Aorta (tissue), 5 donors: ENCODE measurements at places on chromosomes 3 and 15.

GRCh38 chr3:31707286-31707685 is 174.6 kb downstream of the STT3B start:
- no peaks in the 10 kb centered on the region for H3K27me3 ChIP-seq
- H3K4me1 ChIP-seq: no peaks in the 10 kb centered on the region
- DNase-seq: no peak
- H3K27ac ChIP-seq: no peak overlapping the region
- H3K36me3 ChIP-seq: no peaks in the 10 kb centered on the region

DNA sequence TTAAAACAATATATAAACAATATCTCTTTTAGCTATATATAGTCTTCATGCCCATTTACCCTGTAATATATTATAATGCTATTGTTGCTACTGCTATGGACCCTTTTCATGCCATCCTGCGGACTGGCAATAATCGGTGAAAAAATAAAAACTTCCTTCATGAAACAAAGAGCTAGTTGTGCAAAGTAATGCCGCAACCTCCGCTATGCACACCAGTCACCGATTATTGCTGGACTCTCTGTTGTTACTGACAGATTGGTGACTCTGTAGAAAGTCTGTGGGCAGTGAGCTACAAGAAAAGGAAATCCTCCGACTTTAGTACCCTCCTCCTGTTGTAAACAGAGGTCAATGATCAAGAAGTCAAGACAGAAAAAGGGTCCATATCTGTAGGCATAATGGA is 17.9 kb upstream of the ICE2 start:
- no peaks in the 10 kb centered on the region for H3K27me3 ChIP-seq
- no peaks in the 10 kb centered on the region for H3K36me3 ChIP-seq
- H3K4me3 ChIP-seq: no peak overlapping the region
- DNase-seq: no peak

DNA sequence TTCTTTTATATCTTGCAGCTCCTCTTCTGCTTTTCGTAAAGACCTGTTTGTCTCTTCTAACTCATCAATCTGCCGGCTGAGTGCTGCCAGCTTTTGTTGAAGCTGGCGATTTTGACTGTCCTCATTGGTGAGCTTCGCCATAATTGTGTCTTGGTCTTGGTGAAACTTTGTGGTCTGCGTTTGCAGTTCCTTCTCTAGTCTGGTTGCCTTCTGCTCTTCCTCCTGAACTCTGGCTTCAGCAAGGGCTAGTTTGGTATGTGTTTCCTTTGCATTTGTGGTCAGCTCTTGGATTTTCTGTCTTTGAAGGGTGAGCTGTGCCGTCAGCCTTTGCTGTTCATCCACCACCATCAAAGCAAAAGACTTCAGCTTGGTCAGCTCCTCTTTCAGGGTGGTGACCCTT is 32.9 kb downstream of the CMSS1 start:
- no peak overlapping the region for H3K27ac ChIP-seq
- DNase-seq: no peak
- peaks cover 2% of the 10 kb centered on the region for H3K4me1 ChIP-seq
- peaks cover 18% of the 10 kb centered on the region for H3K36me3 ChIP-seq
- H3K27me3 ChIP-seq: no peaks in the 10 kb centered on the region

GRCh38 chr3:12285003-12285555 is 3.8 kb upstream of the PPARG start:
- no peaks in the 10 kb centered on the region for H3K27me3 ChIP-seq
- H3K36me3 ChIP-seq: no peaks in the 10 kb centered on the region
- no peak for DNase-seq

DNA sequence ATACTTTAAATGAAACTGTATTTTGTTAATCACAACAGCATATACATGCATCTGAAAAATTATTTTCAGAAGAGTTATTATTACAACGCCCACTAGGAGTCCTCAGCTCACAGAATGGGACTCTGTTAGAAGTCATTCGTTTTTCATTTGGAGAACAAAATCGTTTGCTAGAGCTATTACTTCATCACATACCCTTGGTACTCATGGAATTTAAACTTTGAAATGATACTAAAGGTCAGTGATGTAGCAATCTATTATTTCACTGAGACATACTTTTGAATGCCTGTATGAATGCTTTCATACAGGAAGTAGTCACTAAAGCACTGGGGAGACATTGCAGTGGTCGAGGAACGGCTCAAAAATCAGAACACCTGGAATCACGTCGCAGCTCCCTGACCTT is 198.1 kb downstream of the MBNL1 start:
- no peak for DNase-seq
- H3K4me3 ChIP-seq: no peak overlapping the region
- no peaks in the 10 kb centered on the region for H3K36me3 ChIP-seq
- no peak overlapping the region for H3K27ac ChIP-seq

DNA sequence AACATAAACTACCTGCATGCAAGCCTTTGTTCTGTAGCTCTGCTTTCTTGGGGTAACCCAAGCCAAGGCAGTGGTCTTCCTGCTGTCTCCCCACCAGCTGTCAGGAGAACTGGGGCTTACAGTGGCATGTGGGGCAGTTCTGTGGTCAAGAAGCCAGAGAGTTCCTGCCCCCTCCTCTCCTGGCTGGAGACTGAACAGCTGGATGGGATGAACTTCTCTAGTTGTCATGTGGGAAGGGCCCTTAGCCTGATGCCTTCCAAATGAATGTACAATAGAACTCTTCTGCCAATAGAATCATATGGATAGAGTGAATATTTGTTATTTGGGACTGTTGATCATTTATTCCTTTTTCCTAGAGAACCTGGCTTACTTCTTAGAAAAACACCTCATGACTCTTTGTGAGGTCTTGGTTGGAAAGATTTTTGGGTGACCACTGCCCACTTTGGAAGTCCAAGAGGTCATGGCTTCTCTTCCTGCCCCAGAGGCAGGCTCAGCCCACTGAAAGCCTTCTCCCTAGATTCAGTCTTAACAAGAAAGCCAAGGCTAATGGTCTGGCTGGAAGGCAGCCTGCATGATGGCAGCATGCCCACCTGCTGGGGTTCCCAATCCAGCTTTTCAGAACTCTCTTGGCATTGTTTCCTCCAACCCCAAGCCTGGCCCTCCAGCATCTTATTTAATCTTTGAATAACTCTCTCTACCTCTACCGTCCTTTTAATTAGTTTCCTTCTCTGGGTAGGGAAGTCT is 462.9 kb upstream of the PROK2 start:
- DNase-seq: no peak
- H3K27ac ChIP-seq: no peak overlapping the region
- H3K27me3 ChIP-seq: no peaks in the 10 kb centered on the region
- no peaks in the 10 kb centered on the region for H3K4me1 ChIP-seq
- H3K4me3 ChIP-seq: no peak overlapping the region

DNA sequence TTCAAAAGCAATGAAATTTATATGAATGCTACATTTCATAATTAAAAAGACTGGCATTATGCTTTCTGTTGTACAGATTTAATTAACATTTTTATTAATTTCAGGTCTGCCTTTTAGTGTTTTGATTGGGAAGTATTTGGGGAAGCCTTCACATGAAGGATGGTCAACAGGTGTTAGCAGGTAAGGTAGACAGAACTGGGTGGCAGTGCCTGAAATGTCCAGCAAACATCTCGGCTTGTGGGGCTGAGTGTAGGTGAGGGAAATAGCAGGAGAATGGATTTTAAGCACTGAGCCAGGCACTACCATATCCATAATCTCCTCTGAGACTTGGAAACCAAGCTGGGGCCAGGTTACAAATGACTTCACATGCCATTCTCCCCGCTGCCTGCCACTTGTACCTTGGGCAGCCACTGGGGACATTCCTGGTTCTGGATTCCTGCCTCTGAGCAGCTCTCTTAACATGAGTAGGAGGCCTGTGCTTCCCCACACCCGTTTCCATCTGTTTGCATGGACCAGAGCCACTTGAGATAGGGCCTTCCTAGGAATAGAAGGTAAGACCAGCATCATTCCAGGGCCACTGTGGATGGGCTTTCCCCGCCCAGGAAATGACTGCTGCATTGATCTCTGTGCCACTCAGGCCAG is 125.9 kb upstream of the HES1 start:
- no peaks in the 10 kb centered on the region for H3K27me3 ChIP-seq
- no peaks in the 10 kb centered on the region for H3K36me3 ChIP-seq
- no peaks in the 10 kb centered on the region for H3K4me1 ChIP-seq
- H3K4me3 ChIP-seq: no peak overlapping the region
- H3K27ac ChIP-seq: no peak overlapping the region

DNA sequence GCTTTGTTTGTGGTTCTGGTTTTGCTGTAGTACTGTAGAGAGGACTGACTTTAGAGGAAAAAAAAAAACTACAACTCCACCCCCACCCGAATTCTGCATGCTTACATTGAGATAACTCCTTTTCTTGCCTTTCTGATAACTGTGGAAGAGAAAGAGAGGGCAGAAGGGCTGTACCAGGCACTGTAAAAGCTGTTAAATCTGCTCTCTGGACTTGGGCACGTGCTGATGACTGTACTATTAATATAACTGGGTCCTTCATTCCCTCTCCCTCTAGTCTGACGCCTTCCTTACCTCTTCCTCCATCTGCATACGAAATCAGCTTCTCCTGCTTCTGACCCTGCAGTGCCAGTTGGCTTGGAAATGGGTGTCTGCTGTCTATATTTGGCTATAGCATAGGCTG is 15.0 kb downstream of the MAPKBP1 start:
- DNase-seq: no peak
- no peak overlapping the region for H3K4me3 ChIP-seq
- peaks cover 6% of the 10 kb centered on the region for H3K4me1 ChIP-seq
- H3K27ac ChIP-seq: no peak overlapping the region
- H3K27me3 ChIP-seq: no peaks in the 10 kb centered on the region

DNA sequence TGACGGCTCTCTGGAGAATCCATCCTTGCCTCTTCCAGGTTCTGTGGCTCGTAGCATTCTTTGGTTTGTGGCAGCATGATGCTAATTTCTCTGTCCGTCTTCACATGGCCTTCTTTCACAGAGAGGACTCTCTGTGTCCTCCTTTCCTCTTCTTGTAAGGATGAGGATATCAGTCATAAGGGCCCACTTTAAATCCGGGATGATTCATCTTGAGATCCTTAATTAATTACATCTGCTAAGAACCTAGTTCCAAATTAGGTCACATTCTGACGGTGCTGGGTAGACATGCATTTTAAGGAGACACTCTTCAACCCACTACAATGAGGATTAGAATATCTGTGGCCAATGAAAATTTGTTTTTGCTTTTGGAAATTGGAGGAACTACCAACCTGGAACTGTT is 15.7 kb upstream of the GXYLT2 start:
- H3K27me3 ChIP-seq: no peaks in the 10 kb centered on the region
- no peak for DNase-seq
- no peaks in the 10 kb centered on the region for H3K36me3 ChIP-seq
- H3K4me1 ChIP-seq: no peaks in the 10 kb centered on the region
- H3K4me3 ChIP-seq: no peak overlapping the region
- H3K27ac ChIP-seq: no peak overlapping the region

GRCh38 chr3:189975391-189975990 is 145.2 kb downstream of the P3H2 start:
- no peak overlapping the region for H3K27ac ChIP-seq
- no peaks in the 10 kb centered on the region for H3K36me3 ChIP-seq
- H3K4me1 ChIP-seq: peaks cover 2% of the 10 kb centered on the region

DNA sequence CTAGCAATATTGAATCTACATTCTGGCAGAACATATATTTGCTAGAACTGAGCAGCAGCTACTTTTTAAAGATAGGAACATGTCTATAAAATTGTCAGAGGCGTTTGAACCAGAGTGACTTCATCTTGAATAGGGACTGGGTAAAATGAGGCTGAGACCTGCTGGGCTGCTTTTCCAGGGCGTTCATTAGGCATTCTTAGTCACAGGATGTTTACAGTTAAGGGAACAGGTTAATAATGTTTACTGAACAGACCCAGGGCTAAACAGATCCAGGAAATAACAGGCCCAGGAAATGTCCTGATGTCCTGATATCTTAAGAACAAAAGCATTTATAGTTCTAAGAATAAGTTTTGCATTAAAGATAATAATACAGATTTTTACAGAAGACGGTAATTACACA is 34.5 kb upstream of the B3GALNT1 start:
- no peak overlapping the region for H3K27ac ChIP-seq
- no peak for DNase-seq
- no peak overlapping the region for H3K4me3 ChIP-seq

- H3K36me3 ChIP-seq: no peaks in the 10 kb centered on the region
- H3K4me3 ChIP-seq: no peak overlapping the region
- no peaks in the 10 kb centered on the region for H3K4me1 ChIP-seq
- peak overlapping the region; percentile 94 for H3K27ac ChIP-seq
These were observed 47.7 kb upstream of the INSYN1 start for GRCh38 chr15:73800662-73801345.

- H3K27me3 ChIP-seq: no peaks in the 10 kb centered on the region
- peaks cover 2% of the 10 kb centered on the region for H3K36me3 ChIP-seq
- H3K4me3 ChIP-seq: no peak overlapping the region
- DNase-seq: no peak
- peaks cover 8% of the 10 kb centered on the region for H3K4me1 ChIP-seq
These were observed 5.9 kb downstream of the EIF2AK4 start for GRCh38 chr15:39939487-39940452.

- no peaks in the 10 kb centered on the region for H3K36me3 ChIP-seq
- no peak for DNase-seq
- no peaks in the 10 kb centered on the region for H3K27me3 ChIP-seq
- H3K4me3 ChIP-seq: no peak overlapping the region
- no peaks in the 10 kb centered on the region for H3K4me1 ChIP-seq
These were observed 14.6 kb upstream of the GRIP2 start for GRCh38 chr3:14554715-14555114.

GRCh38 chr3:197362081-197362480 is 63.7 kb upstream of the DLG1 start:
- no peaks in the 10 kb centered on the region for H3K4me1 ChIP-seq
- H3K27ac ChIP-seq: no peak overlapping the region
- DNase-seq: no peak
- H3K4me3 ChIP-seq: no peak overlapping the region
- no peaks in the 10 kb centered on the region for H3K27me3 ChIP-seq

GRCh38 chr3:158260392-158260791 is 150.5 kb downstream of the RSRC1 start:
- no peaks in the 10 kb centered on the region for H3K4me1 ChIP-seq
- H3K4me3 ChIP-seq: no peak overlapping the region
- H3K27ac ChIP-seq: no peak overlapping the region
- H3K36me3 ChIP-seq: no peaks in the 10 kb centered on the region
- DNase-seq: no peak

DNA sequence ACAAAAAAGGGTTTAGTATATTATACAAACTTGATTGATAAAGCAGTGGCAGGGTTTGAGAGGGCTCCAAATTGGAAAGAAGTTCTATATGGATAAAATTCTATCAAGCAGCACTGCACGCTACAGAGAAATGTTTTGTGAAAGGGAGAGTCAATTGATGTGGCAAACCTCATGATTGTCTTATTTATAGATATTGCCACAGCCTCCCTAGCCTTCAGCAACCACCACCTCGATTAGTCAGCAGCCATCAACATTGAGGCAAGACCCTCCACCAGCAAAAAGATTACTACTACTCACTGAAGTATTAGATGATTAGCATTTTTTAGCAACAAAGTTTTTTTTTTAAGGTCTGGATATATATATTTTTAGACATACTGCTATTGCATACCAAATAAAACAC is 296.7 kb downstream of the CHST2 start:
- H3K36me3 ChIP-seq: no peaks in the 10 kb centered on the region
- H3K27ac ChIP-seq: no peak overlapping the region
- H3K4me1 ChIP-seq: peaks cover 4% of the 10 kb centered on the region
- H3K27me3 ChIP-seq: no peaks in the 10 kb centered on the region
